ENCODE measurements at places on chromosomes 3 and 15. TPM values are rescaled to one million over a fixed set of nuclear protein-coding genes. Genes with fewer than 3 reads are reported as not detected.

KBTBD13 gene
- not detected for total RNA-seq

CLDN16 gene
- 0.08 TPM for total RNA-seq

COL8A1 gene
- 42.2 TPM for total RNA-seq

RLBP1 gene
- 0.16 TPM for total RNA-seq

TMEM207 gene
- not detected for total RNA-seq

FETUB gene
- not detected for total RNA-seq

MB21D2 gene
- total RNA-seq = 18.0 TPM

DNA sequence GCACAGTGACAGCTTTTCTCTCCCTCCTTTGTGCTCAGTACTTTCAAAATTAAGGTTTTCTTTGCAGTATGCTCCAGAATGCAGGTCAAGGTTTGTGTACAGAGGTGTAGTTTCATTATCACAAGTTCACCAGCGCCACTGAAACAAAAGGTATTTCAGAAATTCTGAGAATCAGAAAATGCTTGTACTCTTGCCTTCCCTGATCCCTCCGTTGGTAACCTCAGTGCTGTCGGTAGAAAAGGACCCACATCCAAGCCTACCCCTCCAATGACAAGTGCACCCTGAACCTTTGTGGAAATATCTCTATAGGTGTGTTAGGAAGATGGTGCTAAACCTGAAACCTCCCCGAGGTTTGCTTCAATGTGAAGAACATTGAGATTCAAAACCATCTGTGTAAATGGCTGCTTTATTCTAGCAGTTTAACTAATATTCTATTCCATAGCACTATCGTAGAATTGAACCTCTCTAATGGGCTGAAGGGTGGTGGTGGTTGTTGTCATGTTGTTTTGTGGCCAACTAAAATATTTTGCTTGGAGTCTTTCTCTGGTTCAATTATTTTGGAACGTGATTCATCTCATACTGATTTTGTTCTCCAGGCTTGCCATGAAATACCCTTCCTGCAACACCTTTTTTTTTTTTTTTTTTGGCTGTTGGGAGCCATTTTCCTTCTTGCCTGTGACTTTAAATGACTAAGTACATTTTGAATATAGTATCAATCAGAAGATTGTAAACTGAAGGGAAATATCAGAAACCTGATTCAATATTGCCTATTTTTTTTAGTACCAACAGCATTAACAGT lies 20.7 kb downstream of the ZBTB38 start:
- no peak for DNase-seq

DNA sequence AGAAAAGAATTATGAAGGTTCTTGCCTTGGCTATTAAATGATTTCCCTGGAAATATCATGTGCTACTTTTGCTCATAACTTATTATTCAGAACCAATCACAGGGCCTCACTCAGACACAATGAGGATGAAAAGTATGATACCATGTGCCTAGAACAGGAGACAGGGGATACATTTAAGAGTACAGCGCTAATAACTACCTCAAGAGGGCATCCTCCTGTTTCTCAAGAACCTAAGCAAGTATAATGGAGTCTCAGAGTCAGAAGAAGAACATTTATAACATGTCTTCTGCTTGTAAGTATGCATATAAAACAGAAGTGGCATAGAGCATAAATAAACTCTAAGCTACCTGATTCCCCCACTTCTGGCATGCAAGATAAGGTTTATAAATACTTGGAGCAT lies 125.4 kb upstream of the MME start:
- DNase-seq = peak; percentile 16

GRCh38 chr3:44555723-44556122 lies 730 bp downstream of the ZKSCAN7 start:
- peak; percentile 12 for DNase-seq

DNA sequence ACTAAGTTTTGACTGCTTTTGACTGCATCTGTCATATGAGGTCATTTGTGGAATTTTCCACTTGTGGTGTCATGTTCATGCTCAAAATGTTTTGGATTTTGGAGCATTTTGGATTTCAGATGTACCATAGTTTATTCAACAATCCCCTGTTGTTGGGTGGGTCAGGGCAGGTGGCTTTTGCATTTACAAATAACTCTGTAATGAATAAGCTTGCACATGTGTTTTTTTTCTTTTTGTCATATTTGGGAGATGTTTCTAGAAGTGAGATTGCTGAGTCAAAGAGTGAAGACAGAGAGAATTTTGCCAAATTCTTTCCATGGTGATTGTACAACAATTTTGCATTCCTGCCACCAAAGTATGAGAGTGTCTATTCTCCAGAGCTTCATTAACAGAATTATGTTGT lies 62.4 kb upstream of the ADPGK start:
- DNase-seq = no peak

DNA sequence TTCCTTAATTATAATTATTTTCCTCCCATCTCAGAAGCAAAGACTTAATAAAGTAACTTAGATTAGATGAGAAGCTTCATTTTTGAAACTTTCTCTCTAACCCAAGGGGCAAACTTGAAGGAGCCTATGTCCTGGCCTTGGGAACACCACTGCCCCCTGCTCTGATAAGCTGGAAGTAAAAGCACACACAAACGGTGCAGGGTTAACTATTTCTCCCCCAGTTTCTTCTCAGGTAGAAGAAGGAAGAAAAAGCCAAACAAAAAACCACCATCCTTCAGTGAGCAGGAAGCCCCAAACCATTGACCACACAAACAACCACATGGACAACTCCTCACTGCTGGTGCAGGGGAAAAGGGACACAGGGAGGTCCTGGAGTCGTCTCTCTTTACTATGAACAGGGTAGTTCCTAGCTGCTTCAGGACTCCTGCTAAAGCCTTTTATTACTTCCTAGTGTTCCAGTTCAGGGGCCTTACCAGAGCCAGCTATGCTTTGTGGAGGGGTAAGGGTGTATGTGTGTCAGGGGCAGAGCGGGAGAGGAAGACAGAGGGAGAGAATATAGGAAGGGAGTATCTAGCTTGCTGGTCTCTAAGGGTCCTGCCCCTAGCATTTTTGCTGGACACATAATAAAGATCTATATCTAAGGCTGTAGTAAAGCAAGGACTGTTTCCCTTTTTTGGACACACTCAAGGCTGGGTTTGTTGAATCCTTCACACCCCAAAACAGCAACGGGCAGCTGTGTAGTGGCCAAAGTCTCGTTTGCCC lies 94.0 kb upstream of the UMPS start:
- DNase-seq = no peak

GRCh38 chr3:185758912-185759311 lies 65.9 kb downstream of the IGF2BP2 start:
- DNase-seq = no peak

All from SJSA1 (cell line).